ENCODE measurements at places on chromosomes 16 and 17. TPM values are rescaled to one million over a fixed set of nuclear protein-coding genes. Genes with fewer than 3 reads are reported as not detected.

- peak; percentile 26 for DNase-seq
These were observed 29.5 kb downstream of the KAT7 start for GRCh38 chr17:49817993-49818392.

- no peak for DNase-seq
These were observed 383.8 kb downstream of the GRIN2A start for GRCh38 chr16:9798474-9798873.

DNA sequence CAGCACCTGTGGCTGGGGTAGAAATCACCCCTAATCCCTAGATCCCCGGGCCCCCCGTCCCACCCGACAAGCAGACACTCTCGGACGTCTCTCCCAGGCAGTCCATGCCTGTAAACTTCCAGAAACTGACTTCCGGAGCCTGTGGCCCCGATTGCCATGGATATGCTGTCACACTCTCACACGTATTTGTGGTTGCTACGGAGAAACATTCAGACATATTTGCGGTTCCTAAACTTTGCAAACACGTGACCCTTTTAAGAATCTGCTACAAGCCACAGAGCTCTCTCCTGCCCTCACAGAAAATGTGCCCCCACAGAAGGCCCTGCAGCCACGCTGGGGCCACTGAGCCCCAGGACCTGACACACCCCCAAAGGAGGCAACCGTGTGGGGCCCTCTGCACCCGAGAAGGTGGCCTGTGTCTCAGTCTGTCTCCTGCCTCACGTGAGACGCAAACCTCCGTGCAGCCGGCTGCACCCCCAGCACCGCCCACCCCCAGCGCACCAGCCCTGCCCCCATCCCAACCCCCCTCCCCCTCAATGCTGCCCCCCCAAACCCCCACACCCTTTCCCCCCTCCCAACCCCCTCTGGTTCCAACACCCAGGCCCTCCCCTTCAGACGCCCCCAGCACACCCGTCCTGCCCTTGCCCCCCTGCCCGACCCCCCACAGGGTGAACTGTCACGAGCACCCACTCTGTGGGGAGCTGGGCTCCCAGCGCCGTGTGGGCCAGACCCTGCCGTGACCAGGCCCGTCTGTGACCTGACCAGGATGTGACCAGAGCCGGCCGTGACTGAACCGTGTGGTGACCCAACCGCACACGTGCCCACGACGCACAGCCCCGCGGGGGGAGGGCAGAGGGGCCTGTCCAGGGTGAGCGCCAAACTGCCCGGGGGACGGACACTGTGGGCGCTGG, 66.3 kb upstream of the METRNL start:
- no peak for DNase-seq

DNA sequence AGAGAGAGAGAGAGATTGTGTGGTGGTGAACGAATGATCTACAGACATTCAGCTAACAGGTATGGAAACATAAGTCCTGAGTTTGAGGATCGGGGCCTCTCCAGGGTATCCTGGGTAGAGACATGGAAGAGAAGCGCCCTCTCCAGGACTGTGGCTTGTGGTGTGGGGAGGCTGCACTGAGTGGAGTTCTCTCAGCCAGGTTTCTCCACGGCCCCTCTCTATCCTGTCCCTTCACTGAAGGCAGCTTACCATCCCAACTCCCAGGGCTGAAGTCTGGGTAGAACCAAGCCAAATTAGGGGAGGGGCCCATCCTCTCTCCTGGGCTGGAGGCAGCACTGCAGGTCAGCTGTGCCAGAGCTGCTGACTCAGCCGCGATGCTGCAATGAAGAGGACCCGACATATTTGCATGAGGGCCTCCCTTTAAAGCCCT, 6.2 kb downstream of the C1QL1 start:
- no peak for DNase-seq

DNA sequence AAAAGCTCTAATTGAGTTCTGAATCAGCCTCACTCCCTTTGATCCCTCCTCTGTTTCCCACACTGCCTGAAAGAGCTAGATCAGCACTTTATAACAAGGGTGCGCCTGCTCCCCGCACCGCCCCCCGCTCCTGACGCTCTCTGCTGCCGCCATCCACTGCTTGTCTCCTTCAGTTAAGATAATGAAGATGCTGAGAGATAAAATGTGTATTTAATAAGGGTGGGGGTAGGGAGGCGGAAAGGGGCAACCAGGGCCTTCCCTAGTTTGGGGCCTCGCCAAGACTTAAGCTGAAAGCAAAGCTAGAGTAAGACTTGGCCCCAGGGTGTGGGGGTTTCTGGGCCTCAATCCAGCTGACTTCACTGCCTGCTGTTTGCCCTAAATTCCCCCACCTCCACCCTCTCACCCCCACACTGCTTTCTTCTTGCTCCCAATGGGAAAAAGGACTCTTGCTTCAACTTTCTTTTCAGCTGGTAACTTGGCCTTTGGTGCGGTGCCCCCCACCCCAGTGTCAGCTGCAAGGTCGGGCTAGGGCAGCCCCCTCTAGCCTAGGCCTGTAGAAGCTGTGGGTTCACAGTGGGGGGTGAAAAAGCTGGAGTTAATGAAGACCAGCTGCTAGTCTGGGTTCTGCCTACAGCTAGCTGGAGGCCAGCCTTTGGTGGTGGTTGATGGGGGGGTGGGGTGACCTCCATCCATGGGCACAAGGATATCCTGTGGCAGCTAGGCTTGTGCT, 1.8 kb upstream of the RARA start:
- no peak for DNase-seq

GRCh38 chr17:77686903-77687302, 271.6 kb upstream of the TNRC6C start:
- DNase-seq, result no peak

DNA sequence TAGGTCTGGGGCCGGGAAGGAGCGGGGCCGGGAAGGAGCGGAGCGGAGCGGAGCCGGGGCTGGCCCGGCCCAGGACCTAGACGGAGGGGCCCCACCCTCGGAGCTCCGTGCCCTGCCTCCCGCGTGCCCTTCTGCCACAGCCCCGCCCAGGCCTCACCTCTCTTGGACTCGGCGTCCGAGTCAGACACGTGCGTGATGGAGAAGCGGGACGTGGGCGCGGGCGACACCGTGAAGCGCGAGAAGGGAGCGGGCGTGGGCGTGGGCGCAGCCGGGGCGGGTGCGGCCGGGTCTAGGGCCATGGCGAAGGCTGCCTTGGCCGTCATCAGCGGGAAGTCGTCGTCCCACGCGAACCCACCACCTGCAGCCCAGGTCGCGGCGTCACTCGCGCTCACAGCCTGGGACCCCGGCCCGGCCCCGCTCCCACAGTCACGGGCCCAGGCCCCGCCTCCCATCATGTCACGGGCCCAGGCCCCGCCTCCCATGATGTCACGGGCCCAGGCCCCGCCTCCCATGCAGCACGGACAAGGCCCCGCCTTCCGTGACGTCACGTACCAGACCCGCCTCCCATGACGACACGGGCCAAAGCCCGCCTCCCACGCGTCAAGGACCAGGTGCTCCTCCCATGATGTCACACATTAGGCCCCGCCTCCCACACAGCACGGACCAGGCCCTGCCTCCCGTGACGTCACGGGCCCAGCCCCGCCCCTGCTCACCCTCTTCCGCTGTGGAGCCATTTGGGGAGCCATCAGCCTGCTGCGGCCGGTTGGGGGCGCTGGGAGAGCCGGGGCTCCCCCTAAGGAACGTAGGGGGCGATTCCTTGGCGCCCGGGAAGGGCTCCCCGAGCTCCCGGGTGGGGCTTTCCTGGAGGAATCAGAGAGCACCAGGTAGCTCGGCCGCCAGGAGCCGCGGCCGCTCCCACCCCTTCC, 45.8 kb upstream of the PVALEF start:
- DNase-seq, result peak; percentile 80

DNA sequence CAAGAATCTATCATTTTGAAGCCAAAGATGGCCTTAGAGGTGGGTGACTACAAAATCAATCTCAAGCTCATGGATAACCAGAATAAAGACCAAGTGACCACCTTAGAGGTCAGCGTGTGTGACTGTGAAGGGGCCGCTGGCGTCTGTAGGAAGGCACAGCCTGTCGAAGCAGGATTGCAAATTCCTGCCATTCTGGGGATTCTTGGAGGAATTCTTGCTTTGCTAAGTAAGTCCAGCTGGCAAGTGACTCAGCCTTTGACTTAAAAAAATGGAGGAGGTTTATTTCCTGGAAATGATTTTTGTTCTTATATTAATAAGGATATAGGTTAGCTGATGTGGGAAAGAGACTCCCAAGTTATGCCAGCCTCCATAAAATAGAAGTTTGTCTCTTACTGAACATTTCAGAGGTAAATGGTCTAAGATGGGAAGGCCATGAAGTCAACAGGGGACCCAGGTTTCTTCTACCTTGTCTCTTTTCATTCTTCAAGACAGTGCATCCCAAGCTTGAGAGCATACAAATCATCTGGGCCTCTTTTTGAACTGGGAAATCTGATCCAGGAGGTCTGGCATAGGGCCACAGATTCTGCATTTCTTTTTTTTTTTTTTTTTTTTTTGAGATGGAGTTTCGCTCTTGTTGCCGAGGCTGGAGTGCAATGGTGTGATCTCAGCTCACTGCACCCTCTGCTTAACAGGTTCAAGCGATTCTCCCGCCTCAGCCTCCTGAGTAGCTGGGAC, 19.8 kb upstream of the TANGO6 start:
- no peak for DNase-seq

DNA sequence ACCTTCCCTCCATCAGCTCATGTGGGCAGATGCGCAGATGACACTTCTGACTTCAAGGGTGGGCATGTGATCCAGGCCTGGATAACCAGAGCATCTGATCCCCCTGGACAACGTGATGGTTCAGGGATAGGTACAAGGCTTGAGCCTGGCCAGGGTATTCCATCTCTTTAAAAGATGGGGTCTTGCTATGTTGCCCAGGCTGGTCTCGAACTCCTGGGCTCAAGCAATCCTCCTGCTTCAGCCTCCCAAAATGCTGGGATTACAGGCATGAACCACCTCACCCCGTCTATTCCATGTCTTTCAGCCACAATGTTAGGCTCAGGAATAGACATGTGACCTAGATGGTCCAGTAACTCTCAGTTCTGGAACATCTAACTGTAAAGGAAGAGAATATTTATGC, 20.8 kb downstream of the CRYM start:
- DNase-seq, result no peak

GRCh38 chr17:19714542-19715411, 1.6 kb downstream of the SLC47A2 start:
- DNase-seq, result no peak

- DNase-seq, result no peak
These were observed 3.0 kb downstream of the TP53I13 start for GRCh38 chr17:29571486-29571882.

DNA sequence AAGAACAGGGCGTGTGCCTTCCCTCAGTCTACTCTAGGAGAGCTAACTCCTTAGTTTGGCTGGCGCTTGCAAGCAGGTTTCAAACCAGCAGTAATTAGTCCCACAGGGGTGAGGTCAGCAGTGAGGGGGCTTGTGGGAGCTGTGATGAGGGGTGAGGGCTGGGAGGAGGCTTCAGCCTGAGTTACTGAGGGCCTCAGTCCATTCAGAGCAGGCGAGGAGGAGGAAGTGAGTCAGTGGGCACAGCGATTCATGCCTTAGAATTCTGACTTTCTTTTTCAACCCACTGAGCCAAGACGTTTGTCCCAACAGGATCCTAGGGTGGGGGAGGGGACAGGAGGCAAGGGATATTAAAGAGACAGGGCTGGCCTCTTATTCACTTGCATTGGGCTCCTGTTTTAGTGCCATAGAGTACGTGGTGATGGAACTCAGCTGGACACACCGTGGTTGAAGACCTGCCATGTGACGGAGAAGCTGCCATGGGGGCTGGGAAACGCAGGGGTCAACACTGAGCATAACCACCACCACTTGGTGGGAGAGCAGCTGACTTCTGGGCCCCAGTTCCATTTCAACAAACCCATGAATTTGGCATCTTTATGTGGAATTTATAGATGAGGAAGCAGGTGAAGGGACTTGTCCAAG, 8.3 kb upstream of the ITGA3 start:
- DNase-seq, result no peak

DNA sequence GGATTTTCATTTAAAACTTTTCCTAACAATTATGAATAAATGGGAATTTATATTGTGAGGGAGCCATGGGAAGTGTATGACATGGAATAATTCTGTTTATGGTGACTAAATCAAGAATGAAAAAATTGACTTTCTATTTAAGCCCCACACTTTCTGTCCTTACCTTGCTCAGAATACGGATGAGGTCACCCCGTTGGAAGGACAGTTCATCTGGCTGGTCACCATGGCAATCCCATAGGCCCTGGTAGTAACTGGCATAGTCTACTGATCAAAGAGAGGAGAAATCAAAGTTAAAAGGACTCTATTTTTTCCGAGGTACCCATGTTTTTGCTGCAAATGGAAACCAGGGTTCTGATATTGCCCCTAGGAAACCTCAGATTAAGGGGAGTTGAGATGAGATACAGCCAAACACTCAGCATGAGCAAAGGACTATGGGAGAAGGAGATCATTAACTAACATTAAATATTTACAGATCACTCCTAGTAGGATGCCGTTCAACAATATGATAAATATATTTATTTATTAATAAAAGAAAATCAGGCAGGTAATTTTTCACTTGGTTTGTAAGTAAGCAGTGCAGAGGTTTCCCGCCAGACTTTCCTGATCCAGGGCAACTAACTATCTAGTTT, 54.9 kb downstream of the SNX11 start:
- DNase-seq, result no peak

Gene HSD11B2
- 5.2 TPM for total RNA-seq

Gene CPHXL
- total RNA-seq, result not detected

Gene TOX3
- not detected for total RNA-seq

Gene ZNF423
- total RNA-seq, result not detected

Gene SLC12A3
- total RNA-seq, result not detected

Gene SLFN12
- total RNA-seq, result 1.1 TPM

Gene CD300LB
- total RNA-seq, result not detected

Gene RND2
- 0.33 TPM for total RNA-seq
